ENCODE measurements at places on chromosomes 11 and 22.

GRCh38 chr11:103043826-103044678 is 47.9 kb downstream of the DCUN1D5 start:
- DNase-seq, result no peak

DNA sequence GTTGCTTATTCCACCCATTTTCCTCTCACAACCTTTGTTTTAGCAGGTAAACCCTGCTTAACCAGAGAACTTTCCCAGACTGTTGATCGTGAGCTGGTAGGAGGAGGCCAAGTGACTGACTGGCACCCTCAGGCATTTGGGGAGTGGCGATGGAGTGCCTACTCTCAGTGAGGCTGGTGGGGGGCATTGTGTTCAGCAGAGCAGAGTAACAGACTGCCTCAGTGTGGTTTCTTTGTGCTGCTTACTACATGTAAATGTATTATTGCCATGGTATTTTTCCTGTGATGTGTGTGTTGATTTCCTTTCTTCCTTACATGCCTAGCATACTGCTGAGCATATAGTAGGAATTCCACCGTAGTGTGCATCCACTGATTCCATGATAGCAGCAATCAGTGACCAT is 2.6 kb downstream of the MARK2 start:
- DNase-seq, result no peak

GRCh38 chr11:134569195-134569594 is 157.2 kb upstream of the B3GAT1 start:
- DNase-seq, result no peak

- no peak for DNase-seq
Measured at GRCh38 chr11:65895482-65895981, 4.7 kb downstream of the FOSL1 start.

DNA sequence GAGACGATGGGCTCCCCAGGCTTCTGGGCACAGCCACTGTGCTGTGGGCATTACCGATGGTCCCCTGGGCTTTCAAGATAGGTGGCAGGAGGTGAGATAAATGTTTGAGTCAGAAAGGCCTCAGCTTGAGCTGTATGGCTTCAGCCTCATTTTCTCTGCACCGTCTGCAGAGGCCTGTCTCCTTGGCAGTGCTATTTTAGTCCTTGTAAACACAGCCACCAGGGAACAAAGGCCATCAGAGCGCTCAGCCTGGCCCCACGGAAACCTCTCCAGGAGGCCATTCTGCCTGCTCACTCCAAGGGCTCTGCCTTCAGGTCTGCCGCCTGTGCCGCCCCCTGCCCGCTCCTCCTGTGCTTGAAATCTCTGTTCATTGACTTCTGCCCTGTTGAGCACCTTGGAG is 1424.9 kb downstream of the TBC1D22A start:
- DNase-seq, result no peak
